Dermis lymphatic vessel endothelial cell (primary cell): ENCODE measurements at places on chromosomes 3 and 15. TPM values are rescaled to one million over a fixed set of nuclear protein-coding genes. Genes with fewer than 3 reads are reported as not detected.

The CPEB1 gene
- total RNA-seq, result under 0.01 and 0.17 TPM in 2 replicates

The SLC38A3 gene
- total RNA-seq, result under 0.01 and 0.17 TPM in 2 replicates

The PLSCR5 gene
- total RNA-seq, result not detected in 2 replicates

The OR5K2 gene
- total RNA-seq, result not detected in 2 replicates

The ILDR1 gene
- not detected in 2 replicates for total RNA-seq

The MYL3 gene
- 0.09 TPM in 1 of 2 replicates, not detected in the other for total RNA-seq

The GOLGA8T gene
- 0.09 TPM in 1 of 2 replicates, not detected in the other for total RNA-seq

The STRC gene
- total RNA-seq, result 0.09 TPM in 1 of 2 replicates, not detected in the other

The BNC1 gene
- 1.1 and 2.8 TPM in 2 replicates for total RNA-seq

The C3orf52 gene
- 8.6 and 16.8 TPM in 2 replicates for total RNA-seq
